Stimulated activated CD4-positive, alpha-beta T cell treated with anti-CD3 and anti-CD28 coated beads, Interleukin-1b, Interleukin-23, amount 100 ng/mL, for 1 hour (primary cell): ENCODE measurements at places on chromosomes 2 and 18.

GRCh38 chr2:15159751-15160177 lies 401.4 kb downstream of the NBAS start:
- no peak for DNase-seq

DNA sequence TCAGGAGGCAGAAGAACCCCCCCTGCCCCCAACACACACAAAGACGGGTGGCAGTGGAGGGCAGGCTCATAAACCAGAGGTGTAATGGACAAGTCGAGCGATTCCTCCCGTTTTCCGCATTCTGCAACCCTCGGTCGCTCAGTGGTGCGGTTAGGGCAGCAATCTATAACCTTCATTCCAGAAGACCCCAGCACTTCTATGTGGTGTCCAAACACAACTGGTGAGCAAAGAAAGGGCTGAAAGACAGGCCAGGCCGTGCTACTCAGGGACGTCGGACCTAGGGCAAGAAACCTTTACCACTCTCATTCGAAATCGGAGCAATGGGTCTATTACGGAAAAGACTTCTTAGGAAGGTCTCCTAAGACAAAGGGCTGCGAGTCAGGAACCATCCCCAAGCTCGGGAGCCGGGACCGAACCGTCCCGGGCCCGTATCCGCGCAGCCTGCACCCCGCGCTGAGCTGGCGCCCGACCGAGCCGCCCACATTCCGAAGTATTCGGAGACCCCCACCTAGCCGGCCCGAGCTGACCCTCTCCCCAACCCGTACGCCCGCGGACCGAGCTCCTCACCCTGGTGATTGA lies 568 bp downstream of the ARL5A start:
- no peak for DNase-seq

GRCh38 chr2:197539734-197540133 lies 23.9 kb downstream of the MOB4 start:
- no peak for DNase-seq

GRCh38 chr2:36634981-36635597 lies 37.1 kb upstream of the FEZ2 start:
- DNase-seq, result no peak

GRCh38 chr2:112995346-112995920 lies 9.8 kb upstream of the IL36A start:
- no peak for DNase-seq

- DNase-seq, result no peak
These were observed 1589.1 kb upstream of the ZEB2 start for GRCh38 chr2:146108993-146109392.

- DNase-seq, result no peak
These were observed 175.7 kb downstream of the SOCS6 start for GRCh38 chr18:70464343-70465114.

DNA sequence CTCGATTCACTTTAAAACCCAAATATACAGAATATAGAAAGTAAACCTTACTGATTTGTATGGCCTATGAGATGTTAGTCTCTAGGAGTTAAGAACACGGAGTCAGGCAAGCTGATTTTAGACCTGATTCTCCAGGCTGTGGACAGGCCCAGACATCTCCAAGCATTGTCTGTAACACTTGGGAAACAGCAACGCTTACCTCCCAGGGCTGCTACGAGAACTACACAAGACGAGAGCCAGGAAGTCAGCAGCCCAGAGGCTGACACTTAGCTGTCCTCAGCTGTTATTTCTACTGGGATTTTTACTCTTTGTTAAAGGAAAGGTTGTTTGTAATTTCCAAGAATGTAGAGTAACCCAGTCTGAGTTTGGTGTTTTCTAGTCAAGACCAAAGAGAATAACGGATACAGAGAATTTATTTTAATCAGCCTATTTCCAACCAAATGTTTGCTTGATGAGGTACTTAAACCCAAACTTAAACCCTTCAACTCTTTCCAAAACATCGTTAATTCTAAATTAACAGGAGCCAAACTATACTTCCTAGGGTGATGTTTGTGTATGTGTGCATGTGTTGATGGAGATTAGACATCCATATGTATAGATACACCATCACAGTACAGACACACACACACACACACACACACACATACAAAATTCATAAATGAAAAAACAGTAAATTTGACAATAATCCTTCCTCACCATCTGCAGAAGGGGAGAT lies 123.4 kb downstream of the LAMA1 start:
- DNase-seq, result no peak

DNA sequence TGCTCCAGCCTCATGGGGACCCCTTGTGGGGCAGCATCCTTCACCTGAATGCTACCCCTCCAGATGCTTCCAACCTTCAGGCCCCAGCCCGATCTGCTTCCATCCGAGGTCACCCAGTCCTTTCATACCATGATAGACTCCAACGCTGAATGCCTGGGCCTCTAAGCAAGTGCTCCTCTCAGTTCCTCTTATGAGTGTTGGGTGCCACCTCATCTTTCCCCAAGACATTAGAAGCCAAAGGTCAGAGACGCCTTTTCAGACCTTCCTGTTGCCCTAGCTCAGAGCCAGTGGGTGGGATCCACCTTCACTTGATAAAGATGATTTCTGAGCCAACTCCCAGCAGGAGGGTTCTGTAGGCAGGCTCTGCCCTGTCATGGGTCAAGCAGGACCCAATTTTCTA lies 174.5 kb upstream of the MGAT5 start:
- no peak for DNase-seq

GRCh38 chr2:95303191-95303919 lies 6.2 kb downstream of the KCNIP3 start:
- no peak for DNase-seq

DNA sequence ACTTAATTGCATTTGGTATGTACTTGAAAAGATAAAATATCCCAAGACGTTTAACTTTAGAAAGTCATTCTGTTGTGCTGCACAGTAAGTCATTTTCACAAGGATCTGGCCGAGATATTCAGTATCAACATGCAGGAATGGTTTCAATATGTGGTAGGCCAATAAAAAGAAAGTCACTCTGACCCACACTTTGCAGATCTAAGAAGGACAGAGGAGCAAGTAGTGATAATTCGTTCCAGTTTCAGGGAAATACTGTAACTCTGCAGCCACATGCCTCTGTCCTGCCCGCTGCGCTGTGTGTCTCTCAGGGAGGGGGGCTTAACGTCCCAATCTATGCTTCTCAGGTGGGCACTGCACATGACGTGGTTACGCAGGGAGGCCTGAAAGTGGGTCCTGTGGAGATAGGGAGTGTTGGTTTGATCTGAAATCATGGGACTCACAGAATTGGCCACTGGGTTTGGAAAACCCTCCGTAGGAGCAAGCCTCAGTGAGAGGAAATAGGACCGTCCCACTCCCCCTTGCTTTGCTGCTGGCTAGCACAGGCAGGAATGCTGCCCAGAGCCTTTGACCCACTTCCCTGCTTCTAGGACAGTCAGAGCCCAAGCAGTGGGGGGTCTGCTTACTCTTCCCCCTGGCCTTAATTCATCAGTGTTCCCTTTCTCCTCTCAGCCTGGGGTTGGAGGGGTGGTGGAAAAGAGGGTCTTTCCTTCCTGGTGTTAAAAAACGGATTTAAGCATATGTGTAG lies 314.7 kb upstream of the SPRED2 start:
- DNase-seq, result no peak

DNA sequence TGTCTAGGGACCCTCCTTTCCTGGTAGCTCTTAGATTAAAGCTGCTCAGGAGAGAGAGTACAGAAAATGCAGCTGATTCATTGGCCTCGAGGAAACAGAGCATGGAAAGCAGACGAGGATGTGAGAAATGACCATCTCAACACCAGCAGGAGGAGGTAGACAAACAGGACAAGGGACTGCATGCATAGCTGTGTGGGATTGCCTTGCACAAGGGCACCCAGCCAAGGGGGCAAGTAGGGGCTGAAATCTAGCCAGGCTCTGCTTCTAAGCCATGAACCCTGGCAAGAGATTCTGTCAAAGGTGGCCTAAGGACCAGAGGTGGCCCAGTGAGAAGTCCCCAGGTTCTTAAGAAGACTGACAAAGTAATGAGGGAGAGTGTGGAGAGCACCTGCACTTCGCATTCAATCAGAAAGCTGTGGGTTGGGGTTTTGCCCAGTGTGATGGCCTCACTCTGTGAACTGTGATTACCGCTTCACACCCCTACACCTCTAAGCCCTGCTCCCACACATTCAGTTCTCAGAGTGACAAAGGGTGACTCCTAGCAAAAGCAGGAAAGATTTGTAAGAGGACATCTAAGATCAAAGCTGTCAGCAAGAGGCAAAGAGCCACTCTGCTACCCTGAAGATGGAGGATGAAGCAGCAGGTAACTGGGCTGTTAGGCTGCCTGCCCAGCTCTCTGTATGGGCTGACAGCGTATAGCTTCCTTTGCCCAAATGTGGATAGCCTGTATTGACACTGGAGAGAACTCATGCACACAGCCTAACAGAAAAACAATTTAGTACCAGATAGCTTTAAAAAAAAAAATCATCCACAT lies 151.3 kb upstream of the PELI1 start:
- DNase-seq, result no peak

- no peak for DNase-seq
These were observed 11.4 kb downstream of the SERPINB5 start for GRCh38 chr18:63488160-63488559.
